ENCODE measurements at places on chromosomes 6 and 20. TPM values are rescaled to one million over a fixed set of nuclear protein-coding genes. Genes with fewer than 3 reads are reported as not detected.
A peak's percentile ranks its signal among the peaks of the same experiment; 100 is the strongest.

- DNase-seq: no peak
Observed at GRCh38 chr6:125806813-125807212, 16.1 kb downstream of the NCOA7 start.

CDK5RAP1 gene
- total RNA-seq: 47.1 TPM

DNA sequence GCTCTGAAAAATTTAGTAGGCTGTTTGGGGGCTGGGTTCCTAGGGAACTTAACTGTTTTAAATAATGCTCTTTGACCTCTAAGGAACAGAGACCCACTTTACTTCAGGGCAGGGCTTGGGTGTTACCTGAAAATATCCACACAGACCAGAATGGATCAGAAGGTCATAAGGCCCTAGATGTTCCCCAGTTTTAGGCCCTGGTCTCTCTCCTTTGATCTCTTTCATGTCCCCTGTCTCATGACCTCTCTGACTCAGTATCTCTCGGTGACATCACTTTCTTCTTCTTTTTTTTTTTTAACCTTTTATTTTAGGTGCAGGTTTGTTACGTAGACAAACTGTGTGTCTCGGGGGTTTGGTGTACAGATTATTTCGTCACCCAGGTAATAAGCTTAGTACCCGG, 272.1 kb upstream of the SGK1 start:
- no peak for DNase-seq

DNA sequence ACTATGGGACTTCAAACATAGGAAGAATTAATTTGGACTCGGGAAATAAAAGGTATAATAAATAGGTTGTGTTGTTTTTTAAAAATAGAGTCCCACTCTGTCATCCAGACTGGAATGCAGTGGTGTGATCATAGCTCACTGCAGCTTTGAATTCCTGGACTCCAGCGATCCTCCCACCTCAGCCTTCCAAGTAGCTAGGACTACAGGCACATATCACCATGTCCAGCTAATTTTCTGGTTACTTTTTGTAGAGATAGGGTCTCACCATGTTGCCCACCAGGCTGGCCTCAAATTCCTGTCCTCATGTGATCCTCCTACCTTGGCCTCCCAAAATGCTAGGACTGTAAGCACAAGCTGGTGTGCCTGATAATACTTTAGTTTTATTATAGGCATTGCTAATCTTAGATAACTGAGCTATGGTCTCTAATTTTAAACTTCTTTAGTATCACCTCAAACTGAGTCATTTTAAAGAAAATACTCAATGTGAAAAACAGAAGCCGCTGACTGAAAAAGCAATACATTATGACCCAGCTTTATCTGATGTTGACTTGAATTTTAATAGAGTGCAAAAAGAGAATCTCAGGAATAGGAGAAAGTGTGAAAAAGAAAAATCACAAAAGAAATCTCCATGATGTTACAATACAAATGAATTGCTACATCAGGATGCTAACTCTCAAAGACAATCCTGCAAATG, 251.0 kb downstream of the RNGTT start:
- DNase-seq: no peak

RPS6KA2 gene
- 16.4 TPM for total RNA-seq

- no peak for DNase-seq
Observed at GRCh38 chr6:82084324-82084920, 163.1 kb downstream of the IBTK start.

CLIC5 gene
- 4.6 TPM for total RNA-seq

DNA sequence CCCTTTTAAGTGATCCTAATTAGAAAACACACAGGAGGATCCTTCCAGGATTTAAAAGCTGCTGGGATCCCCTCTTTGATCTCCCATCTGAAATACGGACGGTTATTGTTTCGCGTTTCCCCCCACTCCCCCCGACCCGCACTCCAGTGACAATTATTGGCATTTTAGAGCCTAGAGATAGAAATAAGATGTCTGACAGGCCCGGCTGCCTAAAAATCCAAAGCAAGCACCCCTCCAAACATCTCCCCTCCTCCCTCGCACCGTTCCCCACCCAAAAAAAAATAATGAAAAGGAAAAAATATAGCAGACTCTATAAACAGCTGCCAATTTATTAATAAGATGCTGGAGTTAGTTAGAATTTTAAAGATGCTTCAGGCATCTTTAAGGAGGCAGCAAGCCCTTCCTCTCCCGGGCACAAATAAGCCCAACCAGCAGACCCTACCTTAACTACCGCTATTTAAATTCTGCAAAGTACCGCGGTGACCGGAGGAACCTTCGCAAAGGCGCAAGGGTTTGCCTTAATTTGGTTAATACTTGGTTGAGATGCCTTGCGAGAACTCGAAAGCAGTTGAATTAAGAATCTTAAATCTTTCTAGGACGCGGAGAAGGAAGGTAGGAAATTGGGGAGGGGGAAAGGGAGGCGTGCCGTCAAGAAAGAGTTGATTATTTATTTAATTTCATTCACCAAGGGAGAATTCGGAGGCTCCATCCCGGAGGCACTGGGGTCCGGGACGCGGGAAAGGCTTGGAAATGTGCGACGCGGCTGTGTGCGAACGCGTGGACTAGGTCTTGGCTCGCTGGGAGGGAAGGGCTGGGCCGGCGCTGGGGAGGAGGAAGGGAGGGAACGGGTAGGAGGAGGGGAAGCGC, 1.5 kb upstream of the ISM1 start:
- DNase-seq: no peak

- no peak for DNase-seq
Observed at GRCh38 chr20:54848262-54848661, 372.9 kb downstream of the DOK5 start.

DNA sequence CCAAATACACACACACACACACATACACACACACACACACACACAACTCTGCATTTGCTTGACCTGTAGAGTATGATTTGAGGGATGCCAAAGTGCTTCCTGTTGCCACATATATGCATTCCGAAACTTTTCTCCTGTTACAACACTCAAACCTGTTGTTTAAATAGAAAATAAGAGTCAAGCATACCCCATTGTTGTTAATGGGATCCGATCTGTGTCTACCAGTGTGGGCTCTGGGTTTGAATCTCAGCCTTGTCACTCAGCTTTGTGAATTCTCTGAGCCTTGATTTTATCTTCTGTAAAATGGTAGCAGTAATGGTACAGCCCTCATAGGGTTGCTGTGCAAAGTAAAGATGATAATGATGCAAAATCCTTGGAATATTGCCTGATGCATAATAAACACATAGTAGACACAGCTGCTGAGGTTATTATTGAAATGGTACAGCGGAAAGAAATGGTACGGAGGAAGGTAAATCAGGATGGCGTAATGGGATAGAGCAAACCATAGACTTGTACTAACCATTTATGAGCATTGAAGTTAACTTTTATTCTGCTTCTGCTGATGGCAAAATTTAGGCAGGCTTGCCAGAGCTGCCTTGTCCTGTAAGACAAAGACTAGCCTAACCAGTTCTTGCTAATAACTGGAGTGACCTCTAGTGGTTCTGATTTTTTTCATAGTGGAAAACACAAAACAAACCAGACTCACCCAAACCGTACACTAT, 113.5 kb upstream of the PHACTR1 start:
- no peak for DNase-seq

GRCh38 chr20:47336129-47336754, 20.3 kb downstream of the ZMYND8 start:
- DNase-seq: no peak

- peak; percentile 34 for DNase-seq
Observed at GRCh38 chr6:107668743-107669474, 155.2 kb downstream of the SCML4 start.

GRCh38 chr6:41607736-41608135, 30.5 kb upstream of the MDFI start:
- no peak for DNase-seq

OXT gene
- 0.92 TPM for total RNA-seq

SLC4A11 gene
- 0.44 TPM for total RNA-seq

- DNase-seq: no peak
Observed at GRCh38 chr6:121437851-121438651, 2.6 kb downstream of the GJA1 start.

GRCh38 chr6:151539506-151540268, 45.9 kb downstream of the CCDC170 start:
- no peak for DNase-seq

HTR1E gene
- not detected for total RNA-seq

DNA sequence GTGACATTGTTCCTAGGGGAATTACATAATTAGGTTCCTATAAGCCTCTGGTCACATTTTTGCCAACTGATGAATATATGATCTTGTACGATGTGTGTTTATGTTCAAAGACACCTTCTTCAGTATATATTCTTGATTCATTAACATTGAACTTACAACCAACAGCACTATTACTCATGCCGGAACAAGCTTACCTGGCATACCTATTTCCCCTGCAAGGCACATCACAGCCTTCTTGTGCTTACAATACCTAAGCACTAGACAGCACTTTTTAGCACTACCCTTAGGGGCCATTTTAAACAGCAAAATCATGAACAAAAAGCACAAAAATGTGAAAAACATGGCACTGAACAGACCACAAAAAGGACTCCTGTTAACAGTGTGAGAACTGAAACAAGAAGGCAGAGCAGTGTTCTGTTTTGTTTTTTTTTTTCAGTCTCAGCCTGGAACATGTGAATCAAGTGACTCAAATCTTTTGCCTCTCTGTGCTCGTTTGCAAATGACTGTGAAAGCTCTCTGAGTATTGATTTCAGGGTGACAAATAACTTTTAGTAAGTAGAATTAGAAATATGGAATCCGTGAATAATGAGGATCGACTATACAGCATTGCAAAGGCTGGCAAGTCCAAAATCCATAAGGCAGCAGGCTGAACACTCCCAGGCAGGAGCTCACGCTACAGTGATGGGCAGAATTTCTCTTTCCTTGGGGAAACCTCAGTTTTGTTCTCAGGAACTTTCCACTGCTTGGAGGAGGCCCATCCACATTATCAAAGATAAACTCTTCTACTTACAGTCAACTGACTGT, 102.3 kb upstream of the TSHZ2 start:
- no peak for DNase-seq

- DNase-seq: no peak
Observed at GRCh38 chr6:132669690-132670291, 10.8 kb upstream of the TAAR1 start.

PRDM13 gene
- total RNA-seq: not detected

DNA sequence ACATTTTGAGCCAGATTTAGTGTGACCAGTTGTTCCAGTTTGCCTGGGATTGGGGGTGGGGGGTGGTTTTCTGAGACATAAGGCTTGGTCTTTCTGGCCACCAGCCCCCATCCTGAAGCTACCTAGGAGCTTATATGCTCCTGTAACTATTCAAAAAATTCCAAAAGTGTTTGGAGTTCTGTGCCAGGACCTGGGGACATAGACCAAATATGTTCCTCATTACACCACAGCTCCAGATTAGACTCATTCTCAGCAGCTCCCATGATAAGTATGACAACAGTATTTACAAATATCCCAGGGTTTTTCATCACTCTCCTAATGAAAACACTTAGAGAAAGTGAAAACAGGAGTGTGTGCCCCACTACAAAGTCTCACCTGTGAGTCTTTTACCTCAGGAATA, 37.8 kb upstream of the RNF144B start:
- no peak for DNase-seq

OPRM1 gene
- not detected for total RNA-seq

- DNase-seq: no peak
Observed at GRCh38 chr6:149443411-149444181, 41.2 kb downstream of the ZC3H12D start.

DNA sequence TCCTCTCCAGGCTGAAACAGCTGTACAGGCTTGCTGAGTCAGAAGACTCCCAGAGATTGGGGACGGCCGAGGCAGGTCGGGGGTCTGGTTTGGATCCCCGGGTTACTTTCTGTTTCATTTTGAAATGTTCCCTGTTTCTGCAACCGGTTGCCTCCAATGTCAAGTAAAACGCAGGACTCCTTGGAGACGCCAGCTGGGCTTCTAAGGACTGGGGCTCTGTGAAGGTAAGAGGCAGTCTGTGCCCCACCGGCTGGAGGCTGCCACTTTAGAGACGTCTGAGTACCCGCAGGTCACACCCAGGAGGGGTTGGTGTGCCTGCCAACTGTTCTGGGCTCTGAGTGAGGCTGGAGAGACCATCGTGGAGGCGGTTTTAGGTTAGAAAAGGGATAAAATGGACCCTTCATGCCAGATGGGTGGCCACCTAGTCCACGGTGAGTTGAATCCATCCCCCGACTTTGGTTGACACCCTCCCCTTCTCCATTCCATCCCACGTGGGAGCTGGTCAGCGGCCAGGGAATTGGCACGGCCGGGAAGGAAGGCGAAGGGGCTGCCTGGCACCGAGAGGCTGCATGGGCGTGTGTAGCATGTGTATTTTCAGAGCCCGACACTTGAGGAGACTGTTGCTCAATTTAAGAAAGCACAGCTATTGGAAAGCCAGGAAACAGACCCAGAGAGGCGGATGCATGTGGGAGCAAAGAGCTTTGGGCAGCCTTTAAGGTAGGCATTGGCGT, 240.9 kb downstream of the PHACTR1 start:
- peak; percentile 1 for DNase-seq

GRCh38 chr6:152225241-152225934, 411.8 kb downstream of the SYNE1 start:
- DNase-seq: no peak

DNA sequence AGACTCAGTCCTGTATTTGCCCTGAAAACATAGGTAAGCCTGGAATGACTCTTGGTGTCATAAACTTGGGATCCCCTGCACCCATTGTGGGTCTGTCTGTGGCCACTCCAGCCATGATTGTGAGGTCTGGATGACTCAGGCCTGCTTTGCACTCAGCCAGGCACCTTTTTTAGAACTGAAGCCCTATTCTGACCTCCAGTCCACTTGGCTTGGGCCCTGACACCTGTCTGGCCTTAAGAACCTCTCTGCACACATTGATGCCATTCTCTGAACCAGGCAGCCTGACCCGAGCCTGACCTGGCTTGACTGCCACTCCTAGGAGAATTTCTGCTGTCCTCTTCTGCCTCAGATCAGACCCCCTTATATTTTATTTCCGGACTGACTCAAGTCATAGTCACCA, 383.7 kb downstream of the MAFB start:
- no peak for DNase-seq

DNA sequence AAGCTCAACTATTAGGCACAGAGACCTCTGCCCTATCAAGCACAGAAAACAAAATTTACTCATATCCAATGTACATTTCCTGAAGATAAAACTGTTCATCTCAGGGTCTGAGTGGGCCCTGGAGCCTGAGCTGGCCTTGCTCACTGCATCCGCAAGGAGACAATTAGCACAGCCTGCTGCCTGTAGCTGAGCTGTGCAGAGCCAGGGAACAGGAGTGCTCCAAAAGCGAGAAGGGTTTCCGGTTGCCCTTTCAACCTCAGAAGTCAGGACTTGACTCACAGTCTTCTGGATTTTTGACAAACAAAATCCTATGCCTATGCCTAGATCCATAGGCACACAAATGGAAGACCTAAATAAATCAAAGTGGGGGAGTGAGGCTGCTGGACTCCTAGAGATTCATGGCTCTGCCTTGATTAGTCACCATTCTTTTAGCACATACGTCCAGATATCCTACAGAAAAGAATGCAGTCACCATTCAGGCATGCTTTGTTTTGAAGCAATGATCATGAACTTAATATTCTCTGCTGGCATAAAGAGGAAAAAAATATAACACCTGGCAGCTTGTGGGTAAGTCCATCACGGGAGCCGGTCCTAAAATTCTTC, 73.5 kb downstream of the BFSP1 start:
- DNase-seq: no peak
